ENCODE measurements at places on chromosomes 6 and 20. TPM values are rescaled to one million over a fixed set of nuclear protein-coding genes. Genes with fewer than 3 reads are reported as not detected.

DNA sequence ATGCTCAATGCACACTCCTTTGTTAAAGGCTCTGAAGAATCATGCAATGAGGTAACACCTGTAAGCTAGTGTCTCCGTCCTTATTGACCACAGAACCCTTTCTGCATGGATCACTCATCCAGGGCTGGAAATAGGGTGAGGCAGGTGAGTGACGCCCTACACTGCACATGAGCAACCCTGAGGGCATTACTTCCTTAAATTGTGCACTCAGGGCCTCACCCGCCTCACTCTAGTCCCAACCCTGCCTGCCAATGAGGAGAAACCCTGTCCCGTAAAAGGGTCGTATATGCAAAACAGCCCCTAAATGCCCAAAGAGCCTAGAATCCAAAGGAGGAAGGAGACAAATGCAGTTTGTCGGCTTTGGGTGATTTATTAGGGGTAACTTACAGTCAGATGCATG is 33.6 kb upstream of the NOP56 start:
- DNase-seq: no peak

- DNase-seq: no peak
These were observed 74.3 kb downstream of the NCOA7 start for GRCh38 chr6:125865015-125865414.

DNA sequence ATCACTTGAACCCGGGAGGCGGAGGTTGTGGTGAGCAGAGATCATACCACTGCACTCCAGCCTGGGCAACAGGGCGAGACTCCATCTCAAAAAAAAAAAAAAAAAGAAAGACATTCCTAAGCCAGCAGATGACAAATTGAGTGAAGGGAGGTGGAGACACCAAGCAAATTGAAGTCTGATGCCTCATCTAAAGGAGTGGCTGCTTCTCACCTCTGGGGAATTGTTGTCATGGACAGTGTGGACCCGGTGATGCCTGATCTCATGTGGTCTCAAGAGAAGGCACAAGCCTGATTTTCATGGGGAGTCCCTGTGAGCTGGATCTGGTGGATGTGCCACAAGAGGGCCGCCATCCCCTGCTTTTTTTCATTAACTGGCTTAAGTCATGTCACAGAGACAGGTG is 272.0 kb downstream of the ZNF217 start:
- peak; percentile 41 for DNase-seq

- no peak for DNase-seq
These were observed 34.6 kb downstream of the RNF146 start for GRCh38 chr6:127301199-127301700.

DNA sequence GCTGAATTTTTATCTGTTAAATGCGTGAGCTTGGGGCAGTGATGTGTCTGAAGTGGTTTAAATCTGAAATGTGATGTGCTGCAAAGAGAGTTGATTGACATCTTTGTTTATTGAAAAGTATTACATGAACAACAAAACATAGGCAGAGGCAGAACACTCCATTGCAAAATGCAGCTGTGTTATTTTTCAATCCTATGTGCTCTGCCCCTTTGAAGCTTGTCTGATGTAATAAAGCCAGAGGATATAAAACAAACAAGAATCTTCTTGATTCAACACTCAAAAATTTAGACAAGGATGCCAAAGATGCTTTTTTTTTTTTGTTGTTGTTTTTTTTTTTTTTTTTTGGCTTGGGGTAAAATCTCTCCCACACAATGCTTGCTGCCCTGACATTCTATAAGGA is 482.4 kb upstream of the MMS22L start:
- DNase-seq: no peak

DNA sequence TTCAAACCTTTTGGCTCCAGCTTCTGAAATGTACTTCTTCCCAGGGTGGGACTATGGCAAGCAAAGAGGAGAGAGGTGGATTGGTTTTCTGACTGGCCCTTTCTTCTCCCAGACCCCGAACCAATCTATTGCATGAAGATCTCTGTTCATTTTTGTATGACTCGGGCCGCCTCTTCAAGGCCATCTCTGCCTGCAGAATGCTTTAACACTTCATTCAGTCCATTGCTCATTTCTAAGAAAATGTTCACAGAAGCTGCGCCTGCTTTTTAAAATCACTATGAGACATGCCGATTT is 1.6 kb downstream of the VGLL2 start:
- no peak for DNase-seq

DNA sequence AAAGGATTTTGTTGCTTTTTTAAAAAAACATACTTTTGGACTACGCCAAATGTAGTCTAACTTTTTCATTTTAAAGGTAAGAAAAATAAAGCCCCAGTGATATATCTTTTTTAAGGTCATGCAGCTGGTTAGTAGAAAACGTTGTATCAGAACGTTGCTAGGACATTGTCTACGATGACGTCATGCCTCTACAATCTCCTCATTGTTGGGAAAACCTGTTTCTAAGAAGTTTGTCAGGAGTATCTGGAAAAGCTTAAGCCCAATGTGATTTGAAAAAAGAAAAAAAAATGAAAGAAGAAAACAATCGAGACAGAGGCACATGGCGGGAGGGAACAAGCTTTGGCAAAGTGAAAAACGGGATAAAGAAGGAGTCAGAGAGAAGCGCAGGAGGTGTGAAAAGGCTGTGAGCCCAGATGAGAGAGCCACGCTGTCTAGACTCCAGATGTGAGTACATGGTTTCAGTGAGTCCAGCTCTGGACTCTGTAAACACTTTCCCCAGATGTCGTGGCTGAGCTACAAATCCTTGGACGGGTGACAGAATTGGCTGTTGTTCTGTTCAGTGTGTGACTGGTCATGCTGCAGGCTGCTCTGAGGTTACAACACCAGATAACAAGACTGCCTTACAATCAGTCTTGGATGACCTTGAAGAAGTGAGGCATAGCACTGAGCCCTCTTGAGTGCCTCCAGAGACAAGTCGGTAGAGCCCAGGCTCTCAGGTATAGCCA is 656.7 kb upstream of the ID4 start:
- peak; percentile 9 for DNase-seq

The CDSN gene
- not detected for total RNA-seq

The WFDC9 gene
- total RNA-seq: not detected

Measured in M059J (cell line).